ENCODE measurements at places on chromosomes 5 and 9.

GRCh38 chr5:96096724-96097123 is 135.1 kb upstream of the ELL2 start:
- peak; percentile 62 for DNase-seq

DNA sequence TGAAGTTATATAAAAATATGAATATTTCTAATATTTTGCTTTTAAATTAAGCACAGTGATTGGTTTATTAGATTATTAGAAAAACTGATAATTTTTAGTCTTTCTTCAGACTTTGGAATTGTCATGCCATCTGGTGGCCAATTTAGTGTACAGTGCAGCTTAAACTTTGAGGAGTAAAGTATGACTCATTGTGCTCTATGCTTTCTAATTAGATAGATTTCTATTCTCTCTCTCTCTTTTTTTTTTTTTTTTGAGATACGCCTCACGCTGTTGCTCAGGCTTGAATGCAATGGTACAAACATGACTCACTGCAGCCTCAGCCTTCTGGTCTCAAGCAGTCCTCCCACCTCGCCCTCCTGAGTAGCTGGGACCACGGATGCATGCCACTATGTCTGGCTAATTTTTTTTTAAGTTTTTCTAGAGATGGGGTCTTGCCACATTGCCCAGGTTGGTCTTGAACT is 42.1 kb upstream of the GPR21 start:
- peak; percentile 91 for DNase-seq

DNA sequence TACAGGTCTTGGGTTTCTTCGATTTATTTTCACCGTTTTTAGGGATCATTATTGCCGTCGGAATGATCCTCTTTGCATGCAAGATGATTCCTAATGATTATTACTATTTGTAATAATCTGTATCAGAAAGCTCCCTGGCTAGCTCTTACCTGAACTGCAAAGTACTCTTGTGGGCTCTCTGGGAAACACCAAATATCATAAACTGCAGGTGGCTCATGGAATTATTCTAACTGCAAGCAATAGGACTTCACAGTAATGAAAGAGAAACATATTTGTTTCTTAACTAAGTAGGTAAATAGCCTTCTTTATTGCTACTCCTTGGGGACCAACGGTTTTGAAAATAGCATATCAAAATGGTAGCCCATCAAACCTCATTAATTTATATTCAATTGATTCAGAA is 219.4 kb downstream of the NFIB start:
- DNase-seq: no peak

GRCh38 chr9:132472199-132472598 is 62.2 kb downstream of the CFAP77 start:
- no peak for DNase-seq

DNA sequence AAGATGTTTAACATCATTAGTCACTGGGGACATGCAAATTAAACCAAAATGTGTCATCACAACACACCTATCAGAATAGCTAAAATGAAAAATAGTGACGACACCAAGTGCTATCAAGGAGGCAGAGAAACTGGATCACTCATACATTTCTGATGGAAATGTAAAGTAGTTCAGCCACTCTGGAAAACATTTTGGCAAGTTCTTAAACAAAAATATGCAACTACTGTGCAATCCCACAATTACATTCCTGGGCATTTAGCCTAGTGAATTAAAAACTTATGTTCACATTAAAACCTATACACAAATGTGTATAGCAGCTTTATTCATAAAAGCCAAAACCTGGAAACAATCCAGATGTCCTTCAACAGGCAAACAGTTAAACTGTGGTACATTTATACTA is 53.1 kb downstream of the SVEP1 start:
- DNase-seq: peak; percentile 25

- no peak for DNase-seq
Observed at GRCh38 chr9:124242331-124243194, 15.2 kb upstream of the NEK6 start.

- peak; percentile 42 for DNase-seq
Observed at GRCh38 chr9:36679710-36680109, 107.0 kb downstream of the MELK start.

DNA sequence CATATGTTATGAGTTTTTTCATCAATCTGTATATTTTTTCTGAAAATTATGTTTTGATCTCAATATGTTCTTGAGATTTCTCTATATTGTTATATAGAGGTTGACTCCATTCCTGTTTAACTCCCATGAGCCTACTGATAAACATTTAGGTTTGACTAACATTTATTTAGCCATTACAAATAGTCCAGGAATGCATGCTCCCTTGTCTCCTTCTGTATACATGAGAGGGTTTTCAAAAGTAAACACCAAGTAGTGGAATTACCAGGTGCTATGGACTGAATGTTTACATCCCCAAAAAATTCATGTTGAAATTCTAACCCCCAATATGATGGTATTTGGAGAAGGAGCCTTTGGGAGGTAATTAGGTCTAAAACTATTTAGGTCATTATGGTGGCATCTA is 3.5 kb upstream of the OR5C1 start:
- DNase-seq: peak; percentile 17

DNA sequence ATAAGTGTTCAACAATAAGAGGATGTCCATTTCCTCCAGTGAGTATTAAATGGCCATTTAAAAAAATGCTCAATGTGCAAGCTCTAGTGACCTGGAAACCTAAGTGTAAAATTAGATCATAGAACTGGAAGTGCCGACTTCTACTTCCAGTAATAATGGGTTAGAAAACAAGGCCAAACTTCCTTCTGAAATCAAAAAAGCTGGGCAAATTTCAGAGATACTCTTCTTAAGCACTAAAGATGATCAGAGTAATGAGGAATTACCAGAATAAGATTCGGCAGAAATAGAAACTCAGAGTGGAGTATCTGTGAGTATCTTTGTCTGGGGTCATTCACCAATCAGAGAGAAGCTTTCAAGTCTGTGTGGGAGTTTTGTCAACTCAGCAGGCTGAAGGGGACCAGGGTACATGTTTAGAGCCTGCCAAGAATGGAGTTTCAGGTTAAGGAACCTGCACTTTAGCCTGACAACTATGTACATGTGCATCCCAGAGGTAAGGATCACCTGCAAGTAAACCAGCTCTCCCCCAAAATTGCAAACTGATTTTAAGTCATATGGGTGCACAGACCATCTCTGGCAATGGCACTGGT is 17.1 kb downstream of the FCN2 start:
- no peak for DNase-seq

- peak; percentile 38 for DNase-seq
Observed at GRCh38 chr9:136327304-136327974, at the start of gene GPSM1. Gene GPSM1, plus strand, starts transcription at chr9:136327539. Its CDS starts 157 bp downstream, at chr9:136327696.

DNA sequence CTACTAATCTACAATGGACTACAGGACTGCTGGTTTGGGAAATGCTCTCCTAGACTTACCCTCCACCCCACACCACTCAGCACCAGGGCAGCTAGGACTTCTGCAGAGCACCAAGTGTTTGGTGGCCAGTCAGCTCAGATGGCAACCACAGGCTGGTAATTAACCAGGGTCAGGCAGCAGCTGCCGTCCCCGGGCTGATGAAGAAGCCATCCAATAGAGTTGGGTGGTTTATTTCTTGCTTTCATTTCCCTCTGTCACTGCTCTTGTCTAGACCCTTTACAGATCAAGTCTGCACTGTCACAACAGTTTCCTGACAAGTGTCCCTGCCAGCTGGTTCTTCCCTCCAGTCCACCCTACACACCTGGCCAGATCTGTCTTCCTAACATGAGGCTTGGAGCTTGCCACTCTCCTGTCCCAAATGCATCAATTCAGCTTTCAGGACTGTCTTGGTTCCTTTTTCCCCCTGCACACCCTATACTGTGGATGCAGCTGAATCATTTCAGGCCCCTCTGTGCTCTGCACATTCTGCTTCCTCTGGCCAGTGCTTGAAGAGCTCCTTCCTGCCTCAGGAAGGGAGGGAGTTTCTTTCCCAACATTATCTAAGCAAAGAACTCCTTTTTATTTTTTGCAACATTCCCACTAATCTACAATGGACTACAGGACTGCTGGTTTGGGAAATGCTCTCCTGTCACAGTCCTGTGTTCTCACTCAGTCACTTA is 30.2 kb upstream of the HSPA9 start:
- DNase-seq: no peak

DNA sequence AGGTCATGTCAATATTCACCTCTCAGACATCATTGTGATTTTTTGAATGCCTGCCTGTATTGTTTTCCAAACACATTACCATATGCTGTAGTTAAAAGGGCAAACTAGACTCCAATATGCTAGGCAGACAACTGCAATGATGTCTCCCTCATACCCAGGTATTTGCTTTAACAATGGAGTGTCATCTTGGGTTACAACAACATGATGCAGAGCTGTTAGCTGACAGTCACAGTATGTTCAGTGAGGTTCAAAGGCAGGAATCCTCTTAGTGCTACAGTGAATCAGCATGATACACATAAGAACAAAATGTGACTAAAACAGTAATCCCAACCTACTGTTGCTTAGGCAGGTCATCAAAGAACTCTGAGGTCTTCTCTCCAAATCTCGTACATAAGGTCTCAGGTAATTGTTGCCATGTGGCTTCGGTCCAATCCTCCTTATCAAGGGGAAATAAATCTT is 24.0 kb downstream of the OR1J1 start:
- no peak for DNase-seq

GRCh38 chr5:59204114-59204897 is 621.4 kb downstream of the RAB3C start:
- DNase-seq: no peak

DNA sequence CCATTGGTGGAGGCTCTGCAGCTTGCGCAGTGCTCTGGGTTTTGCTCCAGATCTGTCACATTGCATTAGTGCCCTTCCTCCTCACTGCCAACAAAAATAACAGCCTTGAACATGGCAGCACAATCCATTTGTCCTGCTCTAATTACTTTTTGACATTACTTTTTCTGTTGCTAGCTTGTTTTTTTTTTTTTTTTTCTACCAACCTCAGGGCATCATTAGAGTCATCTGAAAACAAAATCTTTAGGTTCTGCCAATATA is 117.5 kb upstream of the NR5A1 start:
- no peak for DNase-seq

- DNase-seq: no peak
Observed at GRCh38 chr9:93319992-93320500, 131.4 kb upstream of the FAM120A start.

GRCh38 chr9:113574441-113575262 is 111.1 kb downstream of the RGS3 start:
- DNase-seq: peak; percentile 90

- no peak for DNase-seq
Observed at GRCh38 chr5:59842999-59843398, 50.5 kb downstream of the PDE4D start.

DNA sequence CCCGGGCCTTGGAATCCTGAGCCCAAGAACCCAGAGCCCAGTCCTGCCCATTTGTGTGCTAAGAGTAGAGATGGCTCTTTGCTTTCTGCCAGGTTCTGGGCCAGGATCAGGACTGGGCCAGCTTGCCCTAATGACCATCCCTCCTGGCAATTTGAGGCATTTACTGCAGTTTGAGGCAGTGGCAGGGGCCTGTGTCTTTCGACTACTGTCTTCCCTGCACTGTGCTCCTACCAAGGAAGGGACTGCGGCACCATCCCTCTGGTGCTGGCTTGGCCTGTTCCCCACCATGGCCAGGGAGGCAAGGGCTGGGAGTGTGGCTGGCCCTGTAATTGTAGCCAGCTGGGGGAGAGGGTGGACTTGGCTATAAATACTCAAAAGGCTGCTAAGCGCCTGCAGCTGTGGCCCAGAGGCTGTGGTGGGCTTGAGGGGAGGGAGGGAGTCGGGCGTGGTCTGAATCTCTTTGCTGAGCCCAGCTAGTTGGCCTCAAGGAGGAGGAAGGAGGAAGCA is 4.6 kb downstream of the ENHO start:
- DNase-seq: no peak

DNA sequence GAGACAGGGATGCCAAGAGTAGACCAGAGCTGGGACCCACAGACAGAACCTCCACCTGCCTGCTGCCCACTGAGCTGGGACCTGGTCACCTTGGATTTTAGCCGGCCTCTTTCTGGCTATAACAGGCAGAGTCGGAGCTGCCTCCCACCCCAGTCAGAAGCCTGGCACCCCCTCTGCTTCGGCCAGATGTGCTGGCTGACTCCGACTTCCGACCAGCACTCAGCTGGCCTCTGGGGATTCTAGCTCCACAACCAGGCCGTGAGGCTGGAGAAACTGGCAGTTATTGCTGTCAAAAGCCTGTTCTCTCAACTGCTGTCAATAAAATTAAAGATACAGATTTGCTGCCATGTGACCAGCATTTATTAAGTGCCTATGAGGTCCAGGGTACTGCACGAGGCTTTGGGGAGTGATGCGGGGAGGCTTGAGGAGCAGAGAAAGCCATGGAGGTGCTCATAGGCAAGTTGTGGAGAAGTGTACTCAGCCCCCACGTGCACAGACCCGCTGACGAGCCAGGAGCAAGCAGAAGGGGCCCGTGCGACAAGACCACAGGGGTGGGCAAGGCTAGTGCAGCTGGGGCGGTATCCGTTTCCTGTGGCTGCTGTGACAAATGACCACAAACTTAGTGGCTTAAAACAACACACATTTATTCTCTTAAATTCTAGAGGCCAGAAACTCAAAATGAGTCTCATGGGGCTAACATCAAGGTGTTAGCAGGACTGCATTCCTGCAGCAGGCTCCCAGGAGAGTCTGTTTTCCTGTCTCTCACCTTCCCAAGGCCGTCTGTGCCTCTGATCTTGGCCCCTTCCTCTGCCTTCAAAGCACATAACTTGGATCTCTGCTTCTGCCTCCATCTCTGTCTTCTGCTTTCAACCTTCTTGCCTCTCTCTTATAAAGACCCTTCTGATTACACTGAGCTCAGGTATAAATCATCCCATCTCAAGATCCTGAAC is 13.1 kb downstream of the GFI1B start:
- DNase-seq: no peak

GRCh38 chr5:152736906-152737305 is 331.8 kb upstream of the NMUR2 start:
- peak; percentile 4 for DNase-seq

DNA sequence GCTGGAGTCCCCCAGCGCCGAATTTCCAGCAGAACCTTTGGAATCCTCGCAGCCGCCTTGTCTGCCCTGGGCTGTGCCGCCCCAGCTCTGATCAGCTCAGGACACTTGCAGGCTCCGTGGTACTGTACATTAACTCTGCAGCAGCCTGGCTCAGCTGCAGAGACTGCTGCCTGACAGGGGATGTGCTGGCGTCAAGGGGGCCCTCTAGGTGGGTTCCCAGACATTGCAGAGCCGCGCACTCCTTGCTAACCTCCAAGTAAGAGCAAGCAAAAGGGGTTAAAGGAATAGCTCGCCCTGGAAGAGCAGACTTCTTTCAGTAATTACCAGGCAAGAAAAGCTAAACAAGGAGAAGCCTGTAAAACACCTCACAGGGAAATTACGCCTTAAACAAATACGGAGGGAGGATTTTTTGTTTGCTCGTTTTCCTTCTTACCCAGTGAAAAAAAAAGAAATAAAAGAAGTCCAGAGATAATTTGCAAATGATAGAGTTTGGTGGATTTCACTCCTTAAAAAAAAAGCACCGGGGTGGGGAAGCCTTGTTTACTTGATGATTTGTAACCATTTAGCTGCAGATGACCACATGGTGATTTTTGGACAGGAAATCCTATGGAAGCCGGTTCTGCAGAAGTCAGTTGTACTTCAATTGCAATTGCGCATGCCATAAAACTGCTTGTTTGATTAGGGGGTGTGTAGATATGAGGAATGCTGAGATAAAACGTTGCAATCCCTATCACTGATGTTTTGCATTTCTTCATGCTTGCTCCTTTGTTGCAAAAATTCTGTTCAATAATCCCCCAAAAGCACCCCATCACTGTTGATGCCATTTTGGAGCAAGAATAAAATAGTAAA is 305.8 kb downstream of the PDE4D start:
- DNase-seq: peak; percentile 45

- no peak for DNase-seq
Observed at GRCh38 chr5:92574023-92574422, 1007.0 kb downstream of the NR2F1-AS1 start.

GRCh38 chr5:123805300-123805699 is 293.3 kb downstream of the CSNK1G3 start:
- no peak for DNase-seq

GRCh38 chr9:136354592-136355085 is 8.9 kb downstream of the DNLZ start:
- DNase-seq: peak; percentile 50

Data from M059J (cell line).